ENCODE measurements at places on chromosomes 3 and 15.

- DNase-seq: no peak
Measured at GRCh38 chr3:4582624-4583023, 89.5 kb downstream of the ITPR1 start.

DNA sequence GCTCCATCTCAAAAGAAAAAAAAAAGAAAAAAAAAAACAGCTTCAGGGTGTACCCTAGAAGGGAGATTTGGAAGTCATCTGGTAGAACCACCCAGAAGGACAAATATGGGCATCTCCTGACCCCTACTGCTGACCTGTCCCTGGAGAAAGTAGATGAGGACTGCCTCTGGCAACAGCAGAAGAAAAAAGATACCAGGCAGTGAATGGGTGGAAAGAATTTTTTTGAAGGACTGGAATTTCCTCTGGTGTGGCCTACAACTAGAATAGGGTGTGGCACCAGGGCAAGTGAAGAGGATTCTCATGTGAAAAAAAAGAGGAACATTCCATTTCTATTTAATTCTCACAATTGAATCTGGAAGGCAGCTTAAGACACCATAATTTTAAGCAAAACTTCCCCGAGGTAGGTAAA lies 3.1 kb downstream of the ANXA2 start:
- no peak for DNase-seq

GRCh38 chr15:69520067-69520466 lies 67.4 kb downstream of the RPLP1 start:
- DNase-seq: no peak

DNA sequence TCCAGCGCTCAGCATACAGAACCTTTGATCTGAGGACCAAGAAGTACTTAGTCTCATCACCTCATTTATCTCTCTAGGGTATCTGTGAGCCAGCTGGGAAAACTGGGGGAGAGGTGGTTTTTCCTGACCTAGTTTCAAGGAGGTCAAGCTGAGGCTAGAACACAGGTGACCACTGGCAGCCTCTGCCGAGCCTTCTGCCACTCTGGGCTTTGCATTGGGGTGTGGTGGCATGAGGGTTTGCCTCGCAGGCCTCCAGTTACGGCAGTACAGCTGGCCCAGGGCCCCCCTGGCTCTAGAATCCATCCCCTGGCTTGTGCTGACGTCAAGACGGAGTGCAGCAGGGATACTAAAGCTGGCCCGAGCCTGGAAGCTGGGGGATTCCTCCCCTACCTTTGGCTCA lies 34.7 kb upstream of the CDCP1 start:
- DNase-seq: no peak

DNA sequence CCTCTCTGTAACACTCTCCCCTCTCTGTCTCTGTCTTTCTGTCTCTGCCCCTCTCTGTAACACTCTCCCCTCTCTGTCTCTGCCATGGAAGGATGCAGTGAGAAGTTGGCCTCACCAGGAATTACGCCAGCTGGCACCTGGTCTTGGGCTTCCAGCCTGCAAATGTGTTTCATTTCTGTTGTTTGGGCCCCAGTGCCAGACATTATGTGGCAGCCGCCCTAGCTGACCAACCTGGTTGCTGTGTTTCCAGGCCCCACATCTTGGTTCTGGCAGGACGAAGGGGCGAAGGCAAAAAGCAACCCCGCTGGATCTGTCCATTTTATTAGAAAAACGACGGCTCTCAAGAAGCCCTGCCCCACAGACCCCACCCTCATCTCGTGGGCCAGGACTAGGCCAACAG lies 5.2 kb upstream of the ZXDC start:
- DNase-seq: no peak

GRCh38 chr15:93111451-93111850 lies 22.4 kb upstream of the RGMA start:
- DNase-seq: no peak

DNA sequence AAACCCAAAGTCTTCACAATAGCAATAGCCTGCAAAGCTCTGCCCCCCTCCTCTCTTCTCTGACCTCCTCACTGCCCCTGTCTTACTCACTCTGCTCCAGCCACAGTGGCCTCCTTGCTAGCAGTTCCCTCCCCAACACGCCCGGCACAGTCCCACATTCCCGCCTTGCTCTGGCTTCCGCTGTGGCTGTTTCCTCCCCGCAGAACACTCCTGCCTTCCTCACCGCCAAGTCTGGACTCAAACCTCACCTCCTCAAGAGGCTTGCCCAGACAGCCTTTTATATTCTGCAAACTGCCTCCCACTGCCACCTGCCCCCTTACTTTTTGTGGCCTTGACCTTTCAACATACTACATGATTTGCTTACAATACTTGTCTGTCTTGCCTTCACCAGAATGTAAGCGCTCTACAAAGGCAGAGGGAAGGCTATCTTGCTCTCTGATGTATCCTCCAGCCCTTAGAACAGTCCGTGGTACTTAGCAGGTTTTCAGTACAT lies 406 bp upstream of the MPI start:
- peak; percentile 55 for DNase-seq

GRCh38 chr3:194556086-194557056 lies 69.6 kb upstream of the ATP13A3 start:
- DNase-seq: no peak

- no peak for DNase-seq
Measured at GRCh38 chr3:153060346-153060745, 101.7 kb upstream of the RAP2B start.

DNA sequence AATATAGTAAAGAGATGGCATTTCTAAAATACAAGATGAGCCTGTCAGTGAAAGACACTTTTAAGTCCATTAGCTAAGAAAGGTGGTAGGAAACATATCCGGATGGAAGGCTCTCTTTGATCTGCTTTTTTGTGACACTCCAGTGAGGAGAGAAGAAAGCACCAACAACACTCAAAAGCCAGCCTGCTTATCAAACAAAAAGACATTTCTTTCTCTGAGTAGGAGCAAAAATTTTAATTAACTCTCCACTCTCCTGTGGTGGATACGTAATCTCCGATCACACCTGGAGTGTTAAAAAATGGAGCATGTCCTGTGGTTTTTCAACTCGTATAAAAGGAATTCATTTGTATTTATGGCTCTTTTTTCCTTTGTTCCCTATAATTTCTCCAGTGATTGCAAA lies 65.3 kb downstream of the OXNAD1 start:
- DNase-seq: no peak

Measured in mesothelial cell of epicardium (in vitro differentiated cells).